Transverse colon (tissue), 4 donors: ENCODE measurements at places on chromosomes 3 and 15. TPM values are rescaled to one million over a fixed set of nuclear protein-coding genes. Genes with fewer than 3 reads are reported as not detected.

- DNase-seq: no peak
- H3K36me3 ChIP-seq: no peaks in the 10 kb centered on the region
- H3K4me3 ChIP-seq: no peak overlapping the region
- H3K4me1 ChIP-seq: peaks cover 3% of the 10 kb centered on the region
Measured at GRCh38 chr3:172280406-172281051, 167.7 kb downstream of the GHSR start.

GRCh38 chr3:129314386-129315222, 35.9 kb downstream of the HMCES start:
- no peaks in the 10 kb centered on the region for H3K36me3 ChIP-seq
- peak; percentile 85 for DNase-seq
- H3K4me3 ChIP-seq: peak overlapping the region; percentile 45
- peak overlapping the region; percentile 88 for H3K27ac ChIP-seq
- H3K4me1 ChIP-seq: peaks cover 21% of the 10 kb centered on the region
- H3K27me3 ChIP-seq: no peaks in the 10 kb centered on the region

DNA sequence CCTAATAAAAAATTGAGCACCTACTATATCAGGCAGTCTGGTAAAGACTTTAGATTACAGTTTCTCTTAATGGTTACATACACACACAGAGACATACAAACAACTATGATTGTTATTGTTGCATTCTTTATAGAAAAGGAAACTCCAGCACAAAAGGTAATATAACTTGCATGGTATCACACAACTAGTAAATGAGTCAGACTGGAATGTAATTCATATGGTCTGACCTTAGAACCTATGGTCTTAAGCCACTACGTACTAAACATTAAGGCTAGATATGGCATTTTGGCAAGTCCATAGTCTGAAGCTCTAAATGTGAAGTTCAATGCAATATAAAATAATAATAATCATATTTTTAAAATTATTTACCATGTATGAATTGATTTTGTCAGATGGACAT, 380.6 kb downstream of the LSAMP start:
- H3K4me3 ChIP-seq: no peak overlapping the region
- no peaks in the 10 kb centered on the region for H3K36me3 ChIP-seq
- no peaks in the 10 kb centered on the region for H3K27me3 ChIP-seq
- H3K4me1 ChIP-seq: no peaks in the 10 kb centered on the region
- no peak for DNase-seq

Gene PP2D1
- not detected for total RNA-seq

Gene TMEM207
- total RNA-seq: not detected

Gene LIPH
- total RNA-seq: 68.5 TPM

Gene CHRM5
- total RNA-seq: not detected

DNA sequence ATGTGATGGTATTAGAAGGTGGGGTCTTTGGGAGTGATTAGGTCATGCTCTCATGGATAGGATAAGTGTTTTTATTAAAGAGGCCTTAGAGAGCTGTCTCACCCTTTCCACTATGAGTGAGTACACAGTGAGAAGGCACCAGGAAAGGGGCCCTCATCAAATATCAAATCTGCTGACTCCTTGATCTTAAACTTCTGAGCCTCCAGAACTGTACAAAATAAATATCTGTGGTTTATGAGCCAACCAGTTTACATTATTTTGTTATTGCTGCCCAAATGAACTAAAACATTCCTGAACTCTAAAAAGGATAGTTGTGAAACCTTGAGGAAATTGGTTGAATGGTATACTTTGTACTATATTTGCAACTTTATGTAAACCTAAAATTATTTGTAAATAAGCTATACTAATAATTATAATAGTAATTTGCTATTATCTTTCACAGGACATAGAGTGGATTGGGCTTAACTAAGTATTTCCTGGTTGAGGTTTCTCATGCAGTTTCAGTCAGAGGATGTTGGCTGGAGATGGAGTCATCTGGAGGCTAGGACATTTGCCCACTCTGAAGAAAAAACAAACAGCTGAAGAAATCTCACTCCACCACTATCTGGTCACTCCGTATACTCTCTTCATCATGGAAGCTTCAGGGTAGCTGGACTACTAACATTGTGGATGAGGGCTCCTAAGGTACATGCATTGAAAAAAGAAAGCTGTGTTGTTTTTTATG, 1068.6 kb upstream of the CADM2 start:
- H3K4me1 ChIP-seq: no peaks in the 10 kb centered on the region
- H3K36me3 ChIP-seq: no peaks in the 10 kb centered on the region
- H3K27me3 ChIP-seq: no peaks in the 10 kb centered on the region
- DNase-seq: no peak
- H3K4me3 ChIP-seq: no peak overlapping the region

DNA sequence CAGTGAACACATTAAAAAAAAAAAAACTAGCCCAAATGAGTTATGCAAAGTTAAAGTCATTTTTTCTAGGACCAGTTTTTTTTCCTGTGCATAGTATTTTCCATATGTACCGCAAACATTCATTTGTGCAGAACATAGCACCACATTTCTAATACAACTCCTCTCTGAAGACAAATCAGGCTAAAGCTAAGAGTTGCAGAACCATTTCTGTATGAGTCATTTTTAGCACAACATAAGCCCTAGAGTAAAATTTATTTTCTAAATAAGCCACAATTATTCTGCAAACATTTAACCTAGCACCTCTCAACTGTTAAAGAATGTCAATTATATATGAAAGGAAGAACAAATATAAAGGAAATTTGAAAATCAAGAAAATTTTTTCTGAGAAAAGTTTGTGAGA, 375.8 kb downstream of the TIGIT start:
- no peak for DNase-seq
- H3K27me3 ChIP-seq: no peaks in the 10 kb centered on the region

- H3K36me3 ChIP-seq: no peaks in the 10 kb centered on the region
- H3K27ac ChIP-seq: no peak overlapping the region
- no peaks in the 10 kb centered on the region for H3K27me3 ChIP-seq
- H3K4me1 ChIP-seq: peaks cover 20% of the 10 kb centered on the region
Measured at GRCh38 chr15:91929509-91929908, 76.0 kb downstream of the SLCO3A1 start.

Gene CCR8
- total RNA-seq: not detected

- H3K27ac ChIP-seq: no peak overlapping the region
- H3K27me3 ChIP-seq: no peaks in the 10 kb centered on the region
- no peaks in the 10 kb centered on the region for H3K36me3 ChIP-seq
- DNase-seq: no peak
- H3K4me1 ChIP-seq: no peaks in the 10 kb centered on the region
- no peak overlapping the region for H3K4me3 ChIP-seq
Measured at GRCh38 chr15:95610945-95611344, 719.6 kb upstream of the NR2F2 start.

- H3K4me3 ChIP-seq: no peak overlapping the region
- H3K27me3 ChIP-seq: no peaks in the 10 kb centered on the region
- peaks cover 4% of the 10 kb centered on the region for H3K36me3 ChIP-seq
- no peak overlapping the region for H3K27ac ChIP-seq
- H3K4me1 ChIP-seq: no peaks in the 10 kb centered on the region
- no peak for DNase-seq
Measured at GRCh38 chr3:168025076-168025475, 70.6 kb downstream of the GOLIM4 start.

Gene DUOX2
- total RNA-seq: 0.68 TPM

Gene PDCD7
- 22.1 TPM for total RNA-seq

Gene VWA5B2
- total RNA-seq: 0.95 TPM

- H3K36me3 ChIP-seq: no peaks in the 10 kb centered on the region
- no peaks in the 10 kb centered on the region for H3K27me3 ChIP-seq
- H3K4me1 ChIP-seq: peaks cover 20% of the 10 kb centered on the region
- H3K27ac ChIP-seq: peak overlapping the region; percentile 77
Measured at GRCh38 chr3:73520931-73521461, 103.7 kb downstream of the PDZRN3 start.

Gene BBS4
- 17.5 TPM for total RNA-seq

DNA sequence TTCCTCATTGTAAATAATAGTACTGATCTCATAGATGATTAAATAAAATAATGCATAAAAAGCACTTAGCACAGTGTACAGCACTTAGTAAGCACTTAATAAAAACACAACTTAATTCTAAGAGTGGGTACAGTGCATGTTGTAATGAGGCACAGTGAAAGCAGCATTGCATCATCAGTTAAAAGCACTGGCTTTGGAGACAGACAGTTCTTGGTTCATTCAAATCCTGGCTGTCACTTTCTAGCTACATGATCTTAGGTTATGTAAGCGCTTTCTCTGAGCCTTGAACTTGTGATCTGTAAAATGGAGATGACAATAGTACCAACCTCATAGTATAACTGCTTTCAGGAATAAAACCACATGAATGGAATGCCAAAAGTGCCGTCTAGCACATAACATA, 151.5 kb downstream of the DPH6 start:
- H3K4me3 ChIP-seq: no peak overlapping the region
- no peaks in the 10 kb centered on the region for H3K36me3 ChIP-seq
- H3K27me3 ChIP-seq: no peaks in the 10 kb centered on the region
- DNase-seq: no peak
- H3K4me1 ChIP-seq: no peaks in the 10 kb centered on the region

DNA sequence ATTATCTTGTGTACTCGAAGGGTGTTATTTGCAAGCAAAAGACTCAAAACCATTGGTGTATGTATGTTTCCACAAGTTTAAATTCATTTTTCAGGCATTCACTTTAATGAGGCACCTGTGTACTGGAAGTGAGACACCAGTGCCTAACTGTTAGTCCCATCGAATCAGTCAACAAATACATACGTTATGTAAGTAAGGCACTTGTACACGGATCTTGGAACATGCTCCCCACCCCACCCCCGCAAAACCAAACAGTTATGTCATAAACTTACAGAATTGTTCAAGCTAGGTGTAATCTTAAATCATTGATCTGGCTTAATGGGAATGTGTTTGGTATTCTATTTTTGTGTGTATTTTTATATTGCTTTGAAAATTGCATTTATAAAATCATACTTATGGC, 17.1 kb downstream of the LRRC28 start:
- no peaks in the 10 kb centered on the region for H3K4me1 ChIP-seq
- H3K27me3 ChIP-seq: no peaks in the 10 kb centered on the region
- H3K4me3 ChIP-seq: no peak overlapping the region
- H3K27ac ChIP-seq: no peak overlapping the region

GRCh38 chr3:4983739-4984510, 4.7 kb downstream of the BHLHE40 start:
- peak overlapping the region; percentile 67 for H3K4me3 ChIP-seq
- H3K36me3 ChIP-seq: no peaks in the 10 kb centered on the region
- peak overlapping the region; percentile 99 for H3K27ac ChIP-seq
- DNase-seq: peak; percentile 72
- peaks cover 63% of the 10 kb centered on the region for H3K4me1 ChIP-seq

- no peaks in the 10 kb centered on the region for H3K27me3 ChIP-seq
- H3K36me3 ChIP-seq: no peaks in the 10 kb centered on the region
- H3K27ac ChIP-seq: no peak overlapping the region
- H3K4me1 ChIP-seq: no peaks in the 10 kb centered on the region
- no peak overlapping the region for H3K4me3 ChIP-seq
- no peak for DNase-seq
Measured at GRCh38 chr3:8303466-8303865, 198.2 kb upstream of the LMCD1 start.

Gene NBEAL2
- 98.3 TPM for total RNA-seq

Gene ITGB5
- total RNA-seq: 62.8 TPM

- H3K27ac ChIP-seq: no peak overlapping the region
- H3K36me3 ChIP-seq: no peaks in the 10 kb centered on the region
- peak; percentile 12 for DNase-seq
- H3K27me3 ChIP-seq: no peaks in the 10 kb centered on the region
Measured at GRCh38 chr3:33202711-33203457, 15.7 kb downstream of the SUSD5 start.

DNA sequence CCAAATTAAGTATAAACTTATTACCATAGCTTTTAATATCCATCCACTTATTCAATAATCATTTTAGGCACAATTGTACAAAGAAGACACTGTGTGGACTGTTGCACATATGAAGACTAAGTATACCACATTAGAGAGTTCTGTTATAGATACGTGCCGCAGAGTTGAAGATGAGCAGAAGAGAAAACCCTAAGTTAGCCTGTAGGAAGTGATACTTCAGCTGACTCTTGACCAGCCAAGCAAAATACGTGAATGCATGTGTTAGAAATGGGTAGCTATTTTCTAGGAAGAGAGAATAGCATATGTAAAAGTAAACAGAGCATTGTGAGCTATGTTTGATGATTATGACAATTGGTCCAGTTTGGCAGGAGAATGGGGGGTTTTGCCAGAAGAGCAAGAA, 272.0 kb upstream of the ATP11B start:
- DNase-seq: no peak
- H3K4me1 ChIP-seq: no peaks in the 10 kb centered on the region
- no peaks in the 10 kb centered on the region for H3K36me3 ChIP-seq
- H3K4me3 ChIP-seq: no peak overlapping the region
- no peaks in the 10 kb centered on the region for H3K27me3 ChIP-seq

Gene POPDC2
- total RNA-seq: 15.0 TPM

GRCh38 chr3:188053710-188054380, 100.1 kb upstream of the LPP start:
- peak overlapping the region; percentile 85 for H3K27ac ChIP-seq
- DNase-seq: no peak
- H3K36me3 ChIP-seq: no peaks in the 10 kb centered on the region
- no peak overlapping the region for H3K4me3 ChIP-seq

GRCh38 chr3:154932633-154933032, 147.5 kb upstream of the MME start:
- no peaks in the 10 kb centered on the region for H3K36me3 ChIP-seq
- DNase-seq: no peak
- H3K4me3 ChIP-seq: no peak overlapping the region
- H3K27me3 ChIP-seq: no peaks in the 10 kb centered on the region
- no peaks in the 10 kb centered on the region for H3K4me1 ChIP-seq
- no peak overlapping the region for H3K27ac ChIP-seq

DNA sequence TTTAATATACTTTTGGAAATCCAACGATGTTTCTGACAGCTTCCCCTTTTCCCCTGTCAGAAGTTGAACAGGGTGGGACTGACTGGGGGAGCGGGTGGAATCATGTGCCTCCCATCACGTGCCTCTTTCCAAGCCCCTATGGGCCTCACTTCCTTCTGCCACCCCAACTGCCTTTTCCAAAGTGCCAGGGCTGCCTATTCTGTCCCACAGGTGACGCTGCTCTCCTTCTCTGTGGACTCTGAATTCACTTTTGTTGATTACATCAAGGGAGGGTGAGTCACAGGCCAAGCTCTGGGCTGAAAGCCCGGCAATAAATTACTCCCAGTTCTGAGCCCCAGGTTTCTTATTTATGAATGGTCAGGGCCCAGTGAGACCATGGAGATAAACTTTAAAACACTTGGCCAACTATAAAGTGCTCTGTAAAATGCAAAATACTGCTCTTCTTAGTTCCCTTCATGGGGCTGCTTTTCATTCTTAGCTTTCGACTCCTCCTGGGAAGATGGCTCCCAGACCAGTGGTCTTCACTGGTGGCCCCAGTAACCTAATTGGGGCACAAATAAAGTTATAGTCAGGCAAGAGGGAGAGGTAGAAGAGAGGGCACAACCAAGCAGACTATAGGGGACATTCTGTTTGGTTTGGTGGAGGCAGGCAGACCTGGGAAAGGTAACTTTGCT, 12.3 kb downstream of the CPNE9 start:
- peak overlapping the region; percentile 60 for H3K27ac ChIP-seq
- H3K36me3 ChIP-seq: no peaks in the 10 kb centered on the region
- no peak overlapping the region for H3K4me3 ChIP-seq

GRCh38 chr3:67349551-67350174, 304.7 kb downstream of the SUCLG2 start:
- no peaks in the 10 kb centered on the region for H3K4me1 ChIP-seq
- no peaks in the 10 kb centered on the region for H3K27me3 ChIP-seq
- no peaks in the 10 kb centered on the region for H3K36me3 ChIP-seq
- no peak for DNase-seq
- H3K27ac ChIP-seq: no peak overlapping the region

- no peaks in the 10 kb centered on the region for H3K27me3 ChIP-seq
- H3K4me3 ChIP-seq: no peak overlapping the region
- no peaks in the 10 kb centered on the region for H3K36me3 ChIP-seq
- no peak for DNase-seq
- no peak overlapping the region for H3K27ac ChIP-seq
Measured at GRCh38 chr3:140896997-140897396, 44.6 kb upstream of the SLC25A36 start.
